ENCODE measurements at places on chromosomes 6 and 20. TPM values are rescaled to one million over a fixed set of nuclear protein-coding genes. Genes with fewer than 3 reads are reported as not detected.

Gene COL12A1
- 19.2 TPM for total RNA-seq

Gene PKHD1
- 1.8 TPM for total RNA-seq

Gene LZTS3
- 10.4 TPM for total RNA-seq

Gene ME1
- total RNA-seq, result 13.8 TPM

Gene PTGIS
- 2.7 TPM for total RNA-seq

Gene MLIP
- total RNA-seq, result not detected

Gene AVP
- not detected for total RNA-seq

Gene ZNF391
- 4.4 TPM for total RNA-seq

Gene MATN4
- total RNA-seq, result not detected

Gene HLA-DQB1
- 24.5 TPM for total RNA-seq

Gene PCK1
- not detected for total RNA-seq

Gene LY86
- not detected for total RNA-seq

Gene ORC3
- 20.9 TPM for total RNA-seq

Gene BFSP1
- total RNA-seq, result 2.1 TPM

Gene WFDC5
- not detected for total RNA-seq

Gene DEFB124
- total RNA-seq, result not detected

Gene OPN5
- not detected for total RNA-seq

Gene SNRPB2
- total RNA-seq, result 72.7 TPM

Gene HDGFL1
- not detected for total RNA-seq

Gene C4A
- total RNA-seq, result 1.8 TPM

Gene SRF
- 40.1 TPM for total RNA-seq

Gene SLC18B1
- total RNA-seq, result 10.7 TPM

Gene TRIM31
- total RNA-seq, result not detected

Gene CST2
- total RNA-seq, result 7.0 TPM

Gene MGME1
- 11.6 TPM for total RNA-seq

Gene PAK1IP1
- total RNA-seq, result 27.5 TPM

Gene NKX2-4
- not detected for total RNA-seq

Gene SNAP25
- total RNA-seq, result 1.0 TPM

Gene BCAS1
- total RNA-seq, result 0.04 TPM

Gene ADAM33
- total RNA-seq, result 0.41 TPM

Gene HLA-G
- 0.75 TPM for total RNA-seq

Gene SAPCD1
- total RNA-seq, result 2.2 TPM

Gene RNF217
- 23.8 TPM for total RNA-seq

Gene TBX18
- 0.46 TPM for total RNA-seq

Gene CNPY3
- total RNA-seq, result 56.5 TPM

Gene PPIL1
- total RNA-seq, result 52.4 TPM

Gene CFB
- 1.9 TPM for total RNA-seq

Gene PCMT1
- 110 TPM for total RNA-seq

Gene RAE1
- 53.8 TPM for total RNA-seq

Gene KCNK17
- total RNA-seq, result not detected

Gene CASS4
- total RNA-seq, result not detected

Gene OPRM1
- total RNA-seq, result not detected

Gene NMBR
- not detected for total RNA-seq

Gene OTOR
- total RNA-seq, result not detected

Gene PARD6B
- 24.0 TPM for total RNA-seq

Gene ARMH2
- not detected for total RNA-seq

Gene BCL2L1
- total RNA-seq, result 283 TPM

Gene PDYN
- total RNA-seq, result not detected

Gene SRSF12
- 8.3 TPM for total RNA-seq

Gene EYA2
- not detected for total RNA-seq

Gene SLC52A3
- total RNA-seq, result 2.7 TPM

Gene HCK
- total RNA-seq, result 0.34 TPM

Gene CCN5
- not detected for total RNA-seq

Gene TSPO2
- total RNA-seq, result not detected

Gene PAX1
- total RNA-seq, result not detected

Gene BCKDHB
- 14.8 TPM for total RNA-seq

Gene GPR31
- not detected for total RNA-seq

Gene PYGB
- 167 TPM for total RNA-seq

Gene SNX21
- total RNA-seq, result 28.4 TPM

Gene SIRT5
- total RNA-seq, result 11.0 TPM
